ENCODE measurements at places on chromosomes 6 and 20.

GRCh38 chr6:44005507-44005903 lies 121.7 kb downstream of the MRPL14 start:
- no peak for DNase-seq

GRCh38 chr6:90126839-90127238 lies 169.8 kb downstream of the BACH2 start:
- no peak for DNase-seq

DNA sequence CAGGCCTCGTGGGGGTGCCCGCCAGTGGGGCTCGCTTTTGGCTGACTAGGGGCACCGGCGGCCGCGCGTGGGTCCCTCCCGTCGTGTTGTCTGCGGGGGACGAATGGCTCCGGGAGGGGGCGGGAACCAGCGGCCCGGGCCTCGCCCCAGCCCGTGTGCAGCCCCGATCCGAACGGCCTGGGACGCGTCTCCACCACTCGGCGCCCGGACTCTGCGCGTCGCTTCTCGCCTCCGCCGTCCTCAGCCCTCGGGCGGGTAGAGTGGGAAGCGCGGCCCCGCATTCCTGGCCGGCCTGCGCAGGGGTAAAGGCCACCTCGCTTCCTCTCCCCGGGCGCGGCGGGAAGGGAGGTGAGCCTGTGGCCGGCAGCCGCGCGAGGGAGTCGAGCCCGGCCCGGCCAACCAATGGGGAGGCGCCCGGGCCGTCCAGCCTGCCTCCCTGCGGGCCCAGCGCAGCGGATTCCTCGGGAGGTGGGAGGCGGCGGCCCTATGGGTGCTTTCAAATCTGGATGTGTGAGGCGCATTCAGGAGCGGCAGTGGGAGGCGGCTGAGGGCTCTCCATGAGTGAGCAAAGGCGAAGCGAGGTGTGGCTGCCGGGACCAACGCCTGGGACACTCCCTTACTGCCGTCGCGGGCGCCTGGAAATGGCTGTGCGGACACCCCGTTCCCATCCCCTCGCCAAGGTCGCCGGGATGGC lies 1.1 kb upstream of the ZBTB46 start:
- DNase-seq = no peak

GRCh38 chr6:2658788-2659187 lies 91.9 kb downstream of the MYLK4 start:
- no peak for DNase-seq

GRCh38 chr6:166449036-166449435 lies 66.3 kb upstream of the MPC1 start:
- DNase-seq = no peak

- DNase-seq = no peak
These were observed 14.8 kb downstream of the TPMT start for GRCh38 chr6:18139935-18140621.

DNA sequence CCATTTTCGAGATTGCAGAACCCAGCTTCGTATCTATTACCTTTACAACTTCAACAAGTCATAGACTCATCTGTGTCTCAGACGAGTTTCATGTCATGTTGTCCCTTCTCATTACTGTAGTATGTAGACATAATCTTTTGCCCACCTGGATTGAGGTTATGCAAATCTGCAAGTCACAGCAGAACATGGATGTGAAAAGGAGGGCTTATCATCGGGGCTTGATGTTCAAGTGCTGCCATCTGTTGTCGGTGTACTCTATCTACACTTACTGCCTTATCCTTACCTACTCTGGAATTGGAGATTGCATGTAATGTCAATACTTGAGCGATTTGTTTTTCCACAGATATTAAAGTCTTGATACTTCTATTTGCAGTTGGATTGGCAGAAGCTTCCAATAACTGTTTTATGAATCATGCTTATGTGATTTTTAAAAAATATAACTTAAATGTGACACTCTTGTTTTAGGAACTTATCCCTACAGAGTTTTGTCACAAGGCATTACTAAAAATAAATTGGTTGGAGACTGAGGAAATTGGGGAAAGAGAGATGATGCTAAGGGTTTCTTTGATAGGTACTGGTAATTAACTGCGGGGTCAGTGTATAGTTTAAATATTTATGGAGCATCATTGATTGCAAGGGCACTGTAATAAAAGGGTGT lies 3.0 kb upstream of the GOPC start:
- DNase-seq = peak; percentile 50

DNA sequence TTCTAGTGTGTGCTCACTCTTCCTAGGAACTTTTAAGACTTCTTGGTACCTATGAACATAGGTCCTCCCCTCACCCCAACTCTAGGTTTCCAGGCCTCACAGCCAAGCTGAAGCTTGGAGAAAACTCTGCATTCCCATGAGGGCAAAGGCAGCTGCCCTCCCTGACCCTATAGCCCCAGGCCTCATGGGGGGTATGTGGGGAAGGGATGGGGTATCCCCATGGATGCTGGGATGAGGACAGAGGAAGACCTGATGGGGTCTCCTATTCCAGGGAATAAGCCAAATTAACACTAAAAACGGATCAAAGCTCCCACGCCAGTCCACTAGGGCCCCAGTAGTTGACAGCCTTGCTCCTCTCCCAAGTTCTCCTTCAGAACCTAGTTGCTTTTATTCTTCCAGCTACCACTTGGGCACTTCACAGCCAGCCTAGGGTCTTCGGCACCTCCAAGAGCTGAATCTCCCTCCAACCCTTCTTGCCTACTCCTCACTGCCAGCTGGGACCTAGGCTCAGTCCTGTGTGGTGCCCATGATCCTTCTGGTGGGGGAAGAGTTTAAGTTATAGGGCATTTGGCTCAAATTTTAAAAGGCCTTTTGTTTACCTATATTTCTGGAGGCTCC lies 7.8 kb downstream of the TP53INP2 start:
- DNase-seq = no peak

DNA sequence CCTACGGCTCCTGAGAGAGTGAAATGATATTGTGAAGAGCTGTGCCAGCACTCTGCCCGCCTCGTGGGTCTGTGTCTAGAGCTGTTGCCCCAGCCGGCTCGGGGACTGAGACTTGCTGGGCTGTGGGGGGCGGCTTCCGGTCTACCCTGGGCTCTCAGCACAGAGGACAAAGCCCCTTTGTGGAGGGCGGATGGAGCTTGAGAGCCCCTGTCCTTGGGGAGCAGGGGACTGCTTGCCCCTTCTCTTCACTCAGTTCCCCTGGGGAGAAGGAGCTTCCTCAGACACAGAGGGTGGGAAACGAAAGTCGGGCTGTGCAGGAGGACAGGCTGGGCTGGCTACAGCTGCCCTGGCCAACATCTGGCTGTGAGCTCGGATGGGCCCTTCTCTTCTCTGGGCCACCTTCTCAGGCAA lies 11.0 kb downstream of the SRC start:
- DNase-seq = no peak

DNA sequence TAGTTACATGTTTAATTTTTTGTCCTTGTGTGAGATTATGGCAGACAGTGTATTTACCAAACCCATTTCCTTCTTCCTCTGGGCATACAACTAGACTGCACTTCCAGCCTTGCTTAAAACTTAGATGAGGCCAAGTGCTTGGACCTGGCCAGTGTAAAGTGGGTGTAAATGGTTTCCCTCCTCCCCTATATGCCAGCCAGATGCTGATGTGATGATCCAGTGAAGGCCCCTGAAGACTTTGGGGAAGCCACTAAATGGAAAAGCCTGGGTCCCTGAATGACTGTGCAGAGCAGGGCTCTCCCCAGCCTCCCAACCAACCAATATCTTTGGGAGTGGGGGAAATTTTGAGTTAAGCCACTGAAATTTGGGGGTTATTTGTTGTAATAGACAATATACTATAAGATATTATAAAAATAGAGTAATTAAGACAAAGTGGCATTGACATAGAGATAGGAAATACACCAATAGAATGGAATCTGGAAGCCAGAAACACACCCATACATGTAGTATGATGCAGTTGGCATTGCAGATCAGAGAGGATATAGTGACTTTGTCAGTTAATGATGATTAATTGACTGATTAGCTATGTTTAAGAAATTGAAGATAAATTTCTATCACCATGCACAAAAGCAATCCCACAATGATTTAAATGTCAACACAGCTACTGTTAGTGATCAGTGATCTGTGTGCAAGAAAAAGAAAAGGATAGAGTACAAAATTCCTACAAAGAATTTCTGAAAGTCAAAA lies 10.4 kb upstream of the SNX9 start:
- DNase-seq = no peak

- no peak for DNase-seq
These were observed 17.3 kb upstream of the POU5F1 start for GRCh38 chr6:31187780-31188194.

DNA sequence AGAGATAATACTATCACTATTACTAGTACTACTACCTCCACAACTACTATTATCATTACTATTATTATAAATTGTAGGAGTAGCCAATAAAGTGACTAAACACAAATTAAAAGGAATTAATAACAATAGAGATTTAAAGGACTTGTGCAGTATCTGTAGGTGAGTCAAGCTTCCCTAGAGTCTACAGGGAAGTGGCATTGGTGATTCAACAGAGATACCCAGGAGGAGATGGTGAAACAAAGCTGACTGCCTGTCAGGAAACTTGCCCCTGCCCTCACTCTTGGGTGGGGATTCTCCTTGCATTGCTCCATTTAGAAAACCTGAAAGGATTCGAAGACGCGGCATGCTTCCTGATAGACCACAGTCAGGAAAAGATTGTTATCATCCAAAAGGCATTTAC lies 23.3 kb upstream of the BCLAF1 start:
- DNase-seq = no peak

All from NCI-H2081 (cell line).